ENCODE measurements at places on chromosomes 13 and 19.

- DNase-seq: no peak
These were observed 788 bp upstream of the DLEU7 start for GRCh38 chr13:50844084-50844875.

- DNase-seq: no peak
These were observed 108.2 kb downstream of the DACH1 start for GRCh38 chr13:71758828-71759227.

DNA sequence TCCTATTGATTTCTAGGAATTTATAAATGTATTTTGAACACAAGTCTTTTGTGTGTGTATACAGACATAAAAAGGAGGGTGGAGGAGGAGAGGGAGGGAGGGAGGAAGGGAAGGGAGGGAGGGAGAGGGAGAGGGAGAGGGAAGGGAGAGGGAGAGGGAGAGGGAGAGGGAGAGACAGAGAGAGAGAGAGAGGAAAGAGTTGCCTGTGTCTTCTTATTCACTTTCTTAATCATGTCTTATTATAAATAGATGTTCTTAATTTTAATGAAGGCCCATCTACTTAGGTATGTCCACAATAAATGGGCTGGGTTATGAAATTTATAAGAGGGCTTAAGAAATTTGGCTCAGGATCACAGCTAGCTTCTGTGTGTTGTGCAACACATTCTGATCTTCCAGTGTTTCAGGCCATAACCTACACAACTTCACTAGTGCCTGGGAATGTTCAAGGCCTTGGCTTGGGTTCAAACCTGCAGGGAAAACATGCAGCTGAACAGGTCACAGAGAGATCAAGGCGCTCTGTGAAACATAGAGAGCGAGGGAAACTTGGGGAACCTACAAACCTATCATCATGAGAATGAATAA, 39.3 kb downstream of the ZNF45 start:
- no peak for DNase-seq

DNA sequence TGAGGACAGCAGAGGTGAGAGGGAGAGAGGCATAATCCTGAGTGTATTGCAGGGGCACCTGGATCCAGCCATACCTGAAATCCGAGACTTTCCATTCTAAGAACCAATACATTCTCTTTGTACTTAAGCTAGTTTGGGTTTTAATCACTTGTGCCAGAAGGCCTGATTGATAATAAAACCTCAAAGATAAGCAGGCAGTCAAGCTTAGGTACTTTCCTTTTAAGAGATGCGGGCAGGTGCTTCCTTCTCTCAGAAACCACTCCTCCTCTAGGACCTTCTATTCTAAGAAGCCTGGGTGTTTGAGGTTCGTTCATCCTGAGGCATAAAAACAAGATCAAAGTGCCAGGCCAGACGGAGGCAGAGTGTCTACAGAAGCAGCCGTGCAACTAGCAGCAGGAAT, 22.2 kb downstream of the FAM187B start:
- no peak for DNase-seq

- no peak for DNase-seq
These were observed 104.5 kb downstream of the PIBF1 start for GRCh38 chr13:72886272-72887067.

GRCh38 chr19:46374536-46375475, 27.9 kb downstream of the PPP5C start:
- DNase-seq: no peak

DNA sequence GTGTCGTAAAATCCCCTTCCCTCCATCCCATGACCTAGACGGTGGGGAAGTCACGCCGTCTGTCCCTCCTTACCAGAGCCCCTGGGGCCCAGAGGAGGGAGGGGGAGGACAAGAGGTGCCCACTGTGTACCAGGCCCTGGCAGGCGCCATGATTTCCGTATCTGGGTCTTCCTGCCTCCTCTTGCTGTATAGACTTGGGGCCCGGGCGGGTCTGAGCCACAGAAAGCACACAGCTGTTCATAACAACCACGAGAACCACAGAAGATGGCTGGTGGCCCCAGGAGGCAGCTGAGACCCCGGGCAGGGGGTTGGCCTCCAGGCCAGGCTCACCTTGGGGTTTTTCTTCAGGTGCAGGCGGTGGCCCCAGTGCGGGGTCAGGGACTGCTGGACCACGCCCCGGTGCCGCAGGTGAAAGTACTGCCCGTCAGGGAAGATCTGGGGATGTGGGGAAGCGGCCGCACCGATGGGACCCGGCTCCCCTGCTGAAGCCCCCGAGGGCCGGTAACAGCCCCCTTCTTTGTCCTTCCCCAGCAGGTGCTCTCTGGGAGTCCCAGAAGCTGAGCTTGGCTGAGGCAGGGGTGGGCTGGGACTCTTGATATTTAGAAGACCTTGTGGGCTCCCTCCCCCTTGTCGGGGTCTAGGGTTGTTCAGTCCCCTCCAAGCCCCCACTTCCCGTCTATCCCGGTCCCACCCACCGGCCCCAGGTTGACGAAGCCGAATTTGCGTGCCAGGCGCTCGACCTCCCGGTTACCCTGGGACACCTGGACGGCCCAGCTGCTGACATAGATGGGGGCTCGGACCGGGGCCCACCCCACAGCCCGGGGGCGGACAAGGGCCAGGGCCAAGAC, 463 bp downstream of the PCSK4 start:
- DNase-seq: no peak

DNA sequence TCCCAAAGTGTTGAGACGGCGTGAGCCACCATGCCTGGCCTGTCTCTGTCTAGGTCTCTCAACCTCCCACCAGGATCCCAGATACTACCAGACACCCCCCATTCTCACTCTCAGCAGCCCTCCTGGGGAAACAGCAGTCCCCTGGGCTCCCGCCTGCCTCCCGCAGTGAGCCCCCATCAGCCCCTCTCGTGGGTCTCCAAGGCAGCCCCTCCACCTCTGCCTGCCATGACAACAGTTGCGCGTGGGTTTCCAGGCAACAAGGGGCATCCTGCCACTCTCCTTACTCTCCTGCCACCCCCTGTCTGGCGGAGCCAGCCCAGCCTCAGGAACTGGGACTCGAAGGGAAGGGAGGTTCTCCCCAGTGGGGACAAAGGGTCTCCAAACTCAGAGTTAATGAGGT, 5.2 kb downstream of the LRRC4B start:
- DNase-seq: no peak

DNA sequence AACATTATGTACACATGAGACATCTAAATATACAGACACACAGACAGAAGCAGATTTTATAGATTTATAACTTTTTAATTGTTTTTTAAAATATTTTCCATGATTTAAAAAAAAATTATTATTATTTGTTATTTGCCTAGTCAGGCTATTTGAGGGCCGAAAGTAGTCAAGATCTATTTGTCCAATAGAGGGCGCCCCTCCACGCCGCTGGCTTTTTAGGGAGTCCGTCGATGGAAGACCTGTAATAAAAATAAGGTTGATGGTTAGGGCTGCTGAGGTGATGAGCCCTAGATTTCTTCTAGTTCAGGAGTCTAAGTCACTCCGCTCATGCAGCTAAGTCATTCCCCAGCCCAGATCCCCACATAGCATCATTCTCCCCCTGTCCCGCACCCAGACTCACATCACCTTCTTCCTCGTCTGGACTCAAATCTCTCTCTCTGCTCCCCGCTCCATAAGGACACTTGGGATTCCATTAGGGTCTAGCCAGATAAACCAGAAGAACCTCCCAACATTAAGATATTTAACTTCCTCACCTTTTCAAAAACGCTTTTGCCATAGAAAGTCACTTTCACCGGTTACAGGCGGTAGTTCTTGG, 33.9 kb upstream of the CEACAM21 start:
- DNase-seq: no peak

DNA sequence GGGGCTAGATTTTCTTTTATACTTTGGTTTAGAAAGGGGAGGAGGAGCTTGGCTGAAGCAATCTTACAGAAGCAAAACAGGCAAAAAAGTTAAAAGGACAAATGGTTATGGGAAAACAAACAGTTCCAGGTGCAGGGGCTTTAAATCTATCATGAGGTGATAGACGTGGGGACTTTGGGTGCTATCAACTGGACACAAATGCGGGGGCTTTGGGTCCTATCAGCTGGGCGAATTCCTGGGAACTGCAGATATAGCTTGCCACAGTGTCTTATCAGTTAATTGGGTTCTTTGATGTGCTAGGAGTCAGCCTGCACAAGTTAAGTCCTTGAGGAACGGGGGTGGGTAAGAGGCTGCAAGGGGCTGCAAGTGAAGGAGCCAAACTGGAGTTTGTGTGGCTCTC, 260.6 kb downstream of the TUBA3C start:
- DNase-seq: no peak

GRCh38 chr13:20843166-20843565, 59.4 kb downstream of the XPO4 start:
- peak; percentile 55 for DNase-seq

GRCh38 chr13:82847595-82847994, 1034.7 kb downstream of the SLITRK1 start:
- DNase-seq: no peak

DNA sequence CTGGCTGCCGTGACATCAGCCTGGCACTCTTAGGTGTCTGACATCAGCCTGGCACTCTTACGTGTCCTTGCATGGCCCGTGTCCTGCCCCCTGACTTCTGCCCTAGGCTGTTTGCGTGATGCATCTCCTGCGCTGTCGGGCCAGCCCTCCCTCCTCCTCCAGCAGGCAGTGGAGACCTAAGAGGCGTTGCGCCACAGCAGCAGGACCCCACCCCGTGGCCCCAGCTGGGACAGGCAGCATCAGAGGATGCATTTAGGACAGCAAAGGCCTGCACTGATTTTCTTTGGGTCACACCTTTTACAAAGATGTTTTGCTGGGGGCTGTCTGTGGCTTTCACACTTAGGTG, 65.3 kb downstream of the GPR12 start:
- DNase-seq: no peak

GRCh38 chr13:31769575-31769974, 30.2 kb downstream of the RXFP2 start:
- no peak for DNase-seq

GRCh38 chr13:109862627-109863026, 76.2 kb upstream of the IRS2 start:
- no peak for DNase-seq

Data from fibroblast of the conjunctiva (primary cell).